ENCODE measurements at places on chromosomes 7 and 10. TPM values are rescaled to one million over a fixed set of nuclear protein-coding genes. Genes with fewer than 3 reads are reported as not detected.

DNA sequence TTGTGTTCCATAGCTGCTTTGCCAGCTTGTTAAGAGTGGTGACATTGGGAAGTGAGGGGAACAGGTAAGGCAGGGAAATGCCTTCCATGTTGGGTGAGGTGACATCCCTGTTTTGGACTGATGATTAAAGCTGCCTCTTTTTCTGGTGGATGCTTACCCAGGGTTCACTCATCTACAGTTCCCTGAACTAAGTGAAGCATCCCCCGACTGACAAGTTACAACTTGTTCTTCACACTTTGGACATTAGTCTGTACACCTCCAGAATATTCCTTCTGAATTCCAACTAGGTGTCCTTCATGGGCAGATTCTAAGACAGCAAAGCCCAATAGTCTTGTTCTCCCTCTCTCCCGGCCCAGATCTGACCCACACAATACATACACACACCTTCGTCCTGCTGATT lies 63.4 kb downstream of the HDAC9 start:
- no peak for DNase-seq
- no peaks in the 10 kb centered on the region for H3K27me3 ChIP-seq
- H3K27ac ChIP-seq, result peak overlapping the region; percentile 39
- H3K36me3 ChIP-seq, result no peaks in the 10 kb centered on the region

DNA sequence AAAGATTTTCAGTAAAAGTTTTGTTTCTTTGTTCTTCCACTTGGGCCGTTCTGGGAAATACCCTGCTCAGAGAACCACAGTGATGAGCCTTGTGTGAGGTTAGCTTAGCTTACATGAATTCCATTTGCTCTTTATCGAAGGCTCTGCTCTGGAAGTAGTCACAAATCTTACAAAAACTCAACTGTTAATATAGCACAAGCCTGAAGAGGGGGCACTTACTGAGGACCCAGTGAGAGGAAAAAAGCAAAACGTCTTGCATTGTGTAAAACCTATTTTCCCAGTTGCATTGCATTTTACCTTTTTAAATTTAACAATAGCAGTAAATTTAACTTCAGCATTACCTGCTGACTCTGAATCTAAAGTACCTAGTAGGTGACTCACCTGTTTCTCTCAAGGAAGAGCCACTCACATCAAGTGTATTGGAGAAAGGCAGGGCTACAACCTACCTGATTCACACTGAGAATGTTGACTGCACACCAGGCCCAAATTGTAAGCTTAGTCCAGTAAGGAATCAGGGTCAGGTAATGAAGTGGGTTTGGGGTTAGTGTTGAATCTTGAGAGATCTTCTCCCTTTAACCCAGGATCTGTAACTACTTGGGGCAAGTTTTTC lies 42.3 kb downstream of the PPP1R17 start:
- no peak for DNase-seq
- H3K36me3 ChIP-seq, result no peaks in the 10 kb centered on the region
- no peaks in the 10 kb centered on the region for H3K27me3 ChIP-seq
- H3K27ac ChIP-seq, result no peak overlapping the region
- H3K4me3 ChIP-seq, result no peak overlapping the region

DNA sequence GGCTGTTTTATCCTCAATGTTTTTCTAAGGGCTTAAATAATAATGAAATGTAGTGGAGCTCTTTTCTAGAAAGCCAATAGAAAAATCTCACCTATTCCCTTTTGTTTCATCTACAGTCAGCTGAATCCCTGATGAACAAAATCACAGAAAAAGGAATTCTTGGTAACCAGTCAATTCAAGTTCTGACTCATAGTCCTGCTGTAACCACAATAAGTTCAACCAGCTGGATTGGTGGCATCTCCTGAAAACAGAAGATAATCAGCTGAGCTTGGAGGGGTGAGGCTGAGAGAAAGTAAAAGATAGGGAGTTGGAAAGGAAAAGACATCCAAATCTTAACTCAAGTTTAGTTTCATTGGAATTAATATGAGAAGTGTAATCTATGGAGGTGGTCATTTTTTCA lies 772.1 kb downstream of the CCSER2 start:
- no peak for DNase-seq
- no peaks in the 10 kb centered on the region for H3K36me3 ChIP-seq
- H3K27me3 ChIP-seq, result no peaks in the 10 kb centered on the region
- no peak overlapping the region for H3K27ac ChIP-seq
- no peaks in the 10 kb centered on the region for H3K4me1 ChIP-seq
- H3K4me3 ChIP-seq, result no peak overlapping the region

- no peak overlapping the region for H3K4me3 ChIP-seq
- H3K36me3 ChIP-seq, result no peaks in the 10 kb centered on the region
- peaks cover 24% of the 10 kb centered on the region for H3K4me1 ChIP-seq
- peaks cover 4% of the 10 kb centered on the region for H3K27me3 ChIP-seq
- no peak for DNase-seq
- peak overlapping the region; percentile 77 for H3K27ac ChIP-seq
These were observed 45.4 kb downstream of the RAMP3 start for GRCh38 chr7:45203036-45203435.

DNA sequence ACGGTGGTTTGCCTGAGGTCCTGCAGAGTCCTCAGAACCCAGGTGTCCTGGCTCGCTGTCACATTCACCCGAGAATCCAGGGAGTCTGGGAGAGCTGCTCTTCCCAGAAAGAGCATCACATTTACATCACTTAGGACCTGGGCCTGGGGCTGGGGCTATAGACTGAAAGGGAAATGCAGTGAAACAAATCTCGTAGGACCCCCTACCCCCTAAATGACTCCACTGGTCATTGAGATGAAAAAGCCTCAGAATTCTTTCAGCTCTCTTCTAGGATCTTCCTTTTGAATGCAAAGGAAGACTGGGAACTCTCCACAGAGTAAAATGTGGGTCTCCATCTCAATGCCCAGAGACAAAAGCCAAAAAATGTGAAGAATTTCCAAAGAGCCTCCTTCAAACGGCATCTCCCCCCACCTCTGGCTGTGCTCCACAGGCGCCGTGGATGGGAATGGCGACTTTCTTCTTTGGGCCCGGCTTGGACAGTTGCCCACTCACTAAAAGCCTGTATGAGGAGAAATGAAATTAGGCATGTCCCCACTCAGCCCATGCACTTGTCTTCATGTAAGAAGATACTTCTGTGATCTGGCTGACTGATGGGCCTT lies 49.0 kb upstream of the PODXL start:
- H3K27ac ChIP-seq, result no peak overlapping the region
- H3K4me1 ChIP-seq, result peaks cover 45% of the 10 kb centered on the region
- no peak overlapping the region for H3K4me3 ChIP-seq
- no peak for DNase-seq

- H3K4me3 ChIP-seq, result no peak overlapping the region
- H3K27ac ChIP-seq, result peak overlapping the region; percentile 11
- no peak for DNase-seq
- H3K4me1 ChIP-seq, result peaks cover 30% of the 10 kb centered on the region
- H3K27me3 ChIP-seq, result no peaks in the 10 kb centered on the region
- no peaks in the 10 kb centered on the region for H3K36me3 ChIP-seq
These were observed 322.7 kb downstream of the CRPPA start for GRCh38 chr7:16098585-16099179.

- H3K27me3 ChIP-seq, result peaks cover 35% of the 10 kb centered on the region
- H3K36me3 ChIP-seq, result no peaks in the 10 kb centered on the region
- H3K4me3 ChIP-seq, result no peak overlapping the region
- H3K4me1 ChIP-seq, result peaks cover 30% of the 10 kb centered on the region
These were observed 2.7 kb upstream of the JCAD start for GRCh38 chr10:30062090-30062489.

- H3K36me3 ChIP-seq, result no peaks in the 10 kb centered on the region
- no peak overlapping the region for H3K4me3 ChIP-seq
- DNase-seq, result no peak
These were observed 35.8 kb upstream of the PIP4K2A start for GRCh38 chr10:22750131-22750530.

DNA sequence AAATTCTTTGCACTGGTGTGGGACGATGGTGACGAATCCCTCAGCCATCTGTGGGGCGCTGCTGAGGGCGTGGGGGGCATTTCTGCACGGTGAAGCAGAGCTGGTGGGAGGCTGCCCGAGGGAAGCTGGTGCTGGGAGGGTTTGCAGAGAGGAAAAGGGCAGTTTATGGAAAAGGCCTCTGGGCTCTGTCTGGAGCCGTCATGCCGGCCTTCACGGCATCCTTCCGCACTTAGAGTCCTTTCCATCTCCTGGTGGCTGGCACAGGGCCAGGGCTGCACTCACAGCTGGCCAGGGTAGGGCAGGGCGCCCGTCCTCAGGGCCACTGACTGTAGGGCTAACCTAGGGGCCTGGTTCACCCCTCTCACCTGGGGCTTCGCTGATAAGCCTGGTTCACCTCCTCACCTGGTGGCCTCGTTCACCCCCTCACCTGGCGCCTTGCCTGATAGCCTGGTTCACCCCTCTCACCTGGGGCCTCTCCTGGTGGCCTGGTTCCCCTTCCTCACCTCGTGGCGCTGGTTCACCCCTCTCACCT lies 598 bp upstream of the AMZ1 start:
- H3K36me3 ChIP-seq, result no peaks in the 10 kb centered on the region
- no peak for DNase-seq
- no peak overlapping the region for H3K27ac ChIP-seq
- H3K27me3 ChIP-seq, result peaks cover 64% of the 10 kb centered on the region
- peak overlapping the region; percentile 56 for H3K4me3 ChIP-seq

GRCh38 chr7:95330204-95330960 lies 6.0 kb upstream of the PON1 start:
- no peak for DNase-seq
- no peaks in the 10 kb centered on the region for H3K4me1 ChIP-seq
- peaks cover 15% of the 10 kb centered on the region for H3K27me3 ChIP-seq

- no peak overlapping the region for H3K27ac ChIP-seq
- no peak overlapping the region for H3K4me3 ChIP-seq
- no peak for DNase-seq
- H3K36me3 ChIP-seq, result no peaks in the 10 kb centered on the region
- H3K27me3 ChIP-seq, result peaks cover 37% of the 10 kb centered on the region
- peaks cover 7% of the 10 kb centered on the region for H3K4me1 ChIP-seq
These were observed 757 bp downstream of the RAB19 start for GRCh38 chr7:140404565-140405065.

- H3K4me3 ChIP-seq, result no peak overlapping the region
- no peaks in the 10 kb centered on the region for H3K4me1 ChIP-seq
- no peak for DNase-seq
- H3K36me3 ChIP-seq, result no peaks in the 10 kb centered on the region
- H3K27me3 ChIP-seq, result no peaks in the 10 kb centered on the region
- H3K27ac ChIP-seq, result no peak overlapping the region
These were observed 104.6 kb downstream of the HGF start for GRCh38 chr7:81665236-81665635.

- no peak overlapping the region for H3K4me3 ChIP-seq
- H3K27ac ChIP-seq, result no peak overlapping the region
- no peaks in the 10 kb centered on the region for H3K4me1 ChIP-seq
- H3K27me3 ChIP-seq, result no peaks in the 10 kb centered on the region
These were observed 14.6 kb downstream of the PPIF start for GRCh38 chr10:79361726-79362397.

- no peaks in the 10 kb centered on the region for H3K36me3 ChIP-seq
- H3K4me1 ChIP-seq, result no peaks in the 10 kb centered on the region
- peaks cover 10% of the 10 kb centered on the region for H3K27me3 ChIP-seq
- no peak overlapping the region for H3K27ac ChIP-seq
These were observed 25.4 kb upstream of the INPP5F start for GRCh38 chr10:119700321-119700954.

- H3K4me3 ChIP-seq, result no peak overlapping the region
- H3K27me3 ChIP-seq, result no peaks in the 10 kb centered on the region
- H3K27ac ChIP-seq, result no peak overlapping the region
- peaks cover 39% of the 10 kb centered on the region for H3K36me3 ChIP-seq
- no peak for DNase-seq
- H3K4me1 ChIP-seq, result peaks cover 27% of the 10 kb centered on the region
These were observed 32.0 kb downstream of the SND1 start for GRCh38 chr7:127683776-127684681.

DNA sequence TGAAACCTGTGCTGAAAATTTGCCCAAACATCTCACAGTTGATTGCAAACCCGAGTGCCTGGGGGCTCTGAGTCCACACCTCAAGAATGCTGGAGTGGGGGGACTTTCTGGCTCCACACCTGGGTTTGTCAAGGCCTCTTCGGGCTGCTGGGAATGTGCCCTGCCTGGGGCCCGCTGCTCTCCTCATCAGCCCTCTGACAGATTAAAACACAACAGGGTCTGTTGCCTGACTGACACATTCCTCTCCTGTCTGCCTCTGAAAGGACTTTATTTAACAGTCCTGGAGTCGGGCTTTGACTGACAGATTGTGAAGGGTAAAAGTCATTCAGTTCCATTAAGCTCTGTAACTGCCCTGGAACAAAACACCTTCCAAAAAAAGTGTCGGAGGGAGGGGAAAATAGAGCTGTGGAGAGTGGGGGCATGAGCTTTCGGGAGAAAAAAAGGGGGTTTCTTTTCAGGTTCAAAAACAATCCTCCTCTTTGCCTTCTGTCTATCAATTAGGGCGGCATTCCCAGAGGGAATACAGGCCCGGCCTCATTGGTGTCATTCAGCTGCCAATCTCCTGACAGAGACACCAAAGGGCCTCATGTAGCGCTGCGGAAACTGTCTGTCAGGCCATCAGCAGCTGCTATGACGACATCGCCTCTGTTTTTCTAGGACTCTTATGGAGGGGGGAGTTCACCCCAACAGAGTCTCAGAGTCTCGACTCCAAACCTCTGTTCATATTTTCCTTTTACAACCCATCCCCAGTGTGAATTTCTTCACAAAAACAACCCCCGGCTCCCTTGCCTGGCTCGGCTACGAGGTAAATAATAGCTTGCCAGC lies 398.8 kb upstream of the NFE2L3 start:
- no peak for DNase-seq
- peaks cover 14% of the 10 kb centered on the region for H3K4me1 ChIP-seq
- no peak overlapping the region for H3K4me3 ChIP-seq
- no peaks in the 10 kb centered on the region for H3K36me3 ChIP-seq
- H3K27me3 ChIP-seq, result no peaks in the 10 kb centered on the region

GRCh38 chr10:103394180-103394579 lies 2.1 kb downstream of the ATP5MK start:
- H3K4me1 ChIP-seq, result peaks cover 56% of the 10 kb centered on the region
- DNase-seq, result no peak
- no peak overlapping the region for H3K27ac ChIP-seq
- no peaks in the 10 kb centered on the region for H3K27me3 ChIP-seq
- H3K4me3 ChIP-seq, result peak overlapping the region; percentile 88

GRCh38 chr7:50768485-50769474 lies 13.9 kb downstream of the GRB10 start:
- H3K27ac ChIP-seq, result no peak overlapping the region
- H3K4me3 ChIP-seq, result no peak overlapping the region
- no peak for DNase-seq
- H3K4me1 ChIP-seq, result peaks cover 74% of the 10 kb centered on the region
- H3K36me3 ChIP-seq, result no peaks in the 10 kb centered on the region
- no peaks in the 10 kb centered on the region for H3K27me3 ChIP-seq

- no peak overlapping the region for H3K27ac ChIP-seq
- no peak overlapping the region for H3K4me3 ChIP-seq
- H3K27me3 ChIP-seq, result no peaks in the 10 kb centered on the region
- H3K36me3 ChIP-seq, result no peaks in the 10 kb centered on the region
- H3K4me1 ChIP-seq, result no peaks in the 10 kb centered on the region
These were observed 19.8 kb upstream of the TRIL start for GRCh38 chr7:28977881-28978280.

The AMZ1 gene
- total RNA-seq, result 0.11 TPM

The SNX10 gene
- total RNA-seq, result 1.1 TPM

The PBLD gene
- total RNA-seq, result 5.1 TPM

The NKX1-2 gene
- total RNA-seq, result not detected

The C10orf105 gene
- total RNA-seq, result 0.05 TPM

The FFAR4 gene
- total RNA-seq, result 0.08 TPM

The CREB5 gene
- total RNA-seq, result 9.8 TPM

The TEX47 gene
- not detected for total RNA-seq

The CALY gene
- total RNA-seq, result not detected

The SPDYE2B gene
- total RNA-seq, result not detected

The BRAF gene
- total RNA-seq, result 18.8 TPM

The BICC1 gene
- 5.7 TPM for total RNA-seq

The TFR2 gene
- 0.25 TPM for total RNA-seq

The OR2A7 gene
- total RNA-seq, result 0.16 TPM

The ACTR3C gene
- total RNA-seq, result 5.1 TPM

The VSTM4 gene
- total RNA-seq, result 21.1 TPM

The ACSL5 gene
- total RNA-seq, result 5.6 TPM

Data from left ventricle myocardium inferior (tissue), 1 donor.